ENCODE measurements at places on chromosomes 11 and 22.

DNA sequence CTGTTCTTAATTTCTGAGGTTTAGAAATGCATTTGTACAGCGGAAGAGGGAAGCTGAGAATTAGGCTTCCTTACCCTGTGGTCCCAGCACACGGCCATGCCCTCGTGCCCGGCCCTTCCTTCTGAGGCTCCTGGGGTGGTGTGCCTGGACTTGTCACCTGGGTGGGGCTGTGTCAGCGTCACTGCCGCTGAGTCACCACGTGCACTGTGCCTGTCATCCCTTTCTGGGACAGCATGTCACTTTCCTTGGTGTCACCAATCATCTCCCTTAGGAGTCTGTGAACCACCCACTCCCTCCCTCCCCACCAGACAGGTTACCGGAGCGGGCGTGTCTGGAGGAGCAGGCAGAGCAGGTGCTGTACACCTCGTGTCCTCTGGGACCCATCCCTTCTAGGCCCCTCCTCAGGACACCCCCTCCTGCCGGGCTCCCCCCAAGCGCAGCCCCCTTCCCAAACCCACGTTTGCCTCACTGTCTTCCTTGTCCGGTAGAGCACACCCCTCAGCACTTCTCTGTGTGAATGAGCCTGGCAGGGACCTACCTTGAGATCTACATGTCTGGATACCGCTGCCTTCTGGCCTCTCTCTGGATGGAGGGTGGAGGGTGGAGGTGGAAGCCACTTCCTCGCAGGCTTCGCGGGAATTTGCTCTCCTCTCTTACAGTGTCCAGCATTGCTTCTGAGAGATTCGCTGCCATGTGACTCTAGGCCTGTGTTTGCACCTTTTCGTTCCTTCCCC lies 367.6 kb downstream of the TBC1D22A start:
- peaks cover 11% of the 10 kb centered on the region for H3K36me3 ChIP-seq
- H3K27me3 ChIP-seq: no peaks in the 10 kb centered on the region
- peaks cover 12% of the 10 kb centered on the region for H3K4me1 ChIP-seq
- peak overlapping the region; percentile 97 for H3K27ac ChIP-seq

- no peaks in the 10 kb centered on the region for H3K4me1 ChIP-seq
- peaks cover 5% of the 10 kb centered on the region for H3K27me3 ChIP-seq
- DNase-seq: peak; percentile 88
- H3K36me3 ChIP-seq: no peaks in the 10 kb centered on the region
Observed at GRCh38 chr22:45413368-45414211, at the start of the genes RIBC2 and SMC1B. RIBC2 (plus strand) TSS chr22:45413693; CDS start chr22:45413887, 194 bp downstream. SMC1B (minus strand) TSS chr22:45413599; CDS start chr22:45413567, 32 bp downstream.

DNA sequence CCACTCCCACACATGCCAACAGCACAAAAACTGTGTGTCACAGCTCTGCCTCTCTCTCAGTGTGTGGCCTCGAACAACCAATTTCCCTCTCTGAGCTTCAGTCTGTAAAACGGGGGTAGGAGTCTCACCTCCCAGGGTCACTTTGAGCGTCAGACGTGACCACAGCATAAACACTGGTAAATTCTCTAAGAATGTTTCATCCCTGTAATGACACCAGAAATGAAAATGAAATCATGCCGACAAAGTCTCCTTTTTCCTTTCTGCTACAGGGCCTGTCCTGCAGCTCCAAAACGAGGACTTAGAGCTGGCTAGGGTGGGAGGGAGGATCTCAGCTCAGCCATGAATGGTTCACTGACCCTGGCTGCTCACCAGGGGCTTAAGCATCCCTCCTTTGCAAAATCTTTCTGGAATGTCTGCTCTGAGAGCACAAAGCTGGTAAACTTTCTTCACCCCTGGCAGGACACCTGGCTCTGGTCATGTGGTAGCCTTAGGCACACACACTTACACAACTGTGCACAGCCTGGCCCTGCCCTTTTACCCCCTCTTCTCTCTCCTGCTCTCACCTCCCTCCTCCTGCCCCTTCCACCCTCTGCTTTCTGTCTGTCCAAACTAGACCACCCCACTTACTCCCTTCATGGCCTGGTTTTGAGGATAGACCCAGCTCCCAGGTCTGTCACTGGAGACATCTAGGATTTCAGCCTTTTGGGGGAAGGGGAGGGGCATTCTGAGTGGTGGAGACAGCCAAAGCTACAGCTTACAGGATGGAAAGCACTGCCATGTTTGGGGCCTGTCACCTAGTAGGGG lies 12.3 kb upstream of the TSKU start:
- no peaks in the 10 kb centered on the region for H3K36me3 ChIP-seq
- H3K27me3 ChIP-seq: no peaks in the 10 kb centered on the region
- H3K4me1 ChIP-seq: peaks cover 72% of the 10 kb centered on the region

DNA sequence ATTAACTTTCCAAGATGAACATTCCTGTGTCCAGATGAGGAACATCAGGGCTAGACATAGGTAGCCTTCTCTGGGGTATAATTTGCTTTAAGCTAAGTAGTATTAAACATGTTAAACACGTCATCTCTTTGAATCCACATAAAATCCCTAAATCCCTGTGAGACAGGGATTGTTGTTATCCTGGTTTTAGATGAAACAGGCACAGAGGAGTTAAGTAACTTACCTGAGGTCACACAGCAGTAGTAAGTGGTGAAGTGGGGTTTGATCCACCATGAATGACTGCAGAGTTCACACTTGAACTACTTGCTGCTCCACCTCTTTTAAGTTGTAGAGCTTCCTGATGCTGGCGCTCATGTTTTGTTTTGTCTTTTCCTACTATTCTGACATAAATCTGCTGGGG lies 82.6 kb upstream of the NNMT start:
- no peak overlapping the region for H3K27ac ChIP-seq
- H3K36me3 ChIP-seq: no peaks in the 10 kb centered on the region
- H3K27me3 ChIP-seq: no peaks in the 10 kb centered on the region
- no peak for DNase-seq

- no peak overlapping the region for H3K27ac ChIP-seq
- peaks cover 7% of the 10 kb centered on the region for H3K36me3 ChIP-seq
- H3K4me3 ChIP-seq: no peak overlapping the region
- H3K27me3 ChIP-seq: no peaks in the 10 kb centered on the region
- H3K4me1 ChIP-seq: peaks cover 11% of the 10 kb centered on the region
- no peak for DNase-seq
Observed at GRCh38 chr11:34028425-34028824, 23.1 kb upstream of the CAPRIN1 start.

DNA sequence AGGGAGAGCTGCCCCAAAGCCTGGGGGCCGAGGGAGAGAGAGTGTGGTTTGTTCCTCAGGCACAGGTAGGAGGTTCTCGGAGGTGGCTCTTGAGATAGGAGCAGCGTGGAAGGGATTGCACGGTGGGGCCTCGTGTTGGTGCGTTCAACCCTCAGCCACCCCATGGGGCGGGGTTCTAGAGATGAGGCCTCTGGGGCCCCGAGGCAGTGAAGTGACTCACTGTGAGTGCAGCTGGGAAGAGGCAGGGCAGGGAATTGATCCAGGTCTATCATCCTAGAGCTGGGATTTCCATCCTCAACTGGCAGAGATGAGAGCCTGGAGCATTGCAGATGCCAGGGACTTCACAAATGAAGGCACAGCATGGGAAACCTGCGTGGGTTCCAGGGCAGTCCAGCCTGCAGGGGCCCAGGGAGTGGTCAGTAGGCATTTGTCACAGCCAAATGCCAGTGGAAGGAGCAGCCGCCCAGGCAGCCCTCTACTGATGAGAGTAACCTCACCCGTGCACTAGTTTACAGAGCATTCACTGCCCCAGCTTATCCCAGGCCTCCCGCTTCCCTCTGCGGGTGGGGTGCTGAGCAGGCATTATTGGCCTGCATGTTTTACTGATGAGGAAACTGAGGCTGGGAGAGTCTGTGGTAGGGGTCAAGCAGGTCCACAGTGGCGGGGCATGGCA lies 5.1 kb upstream of the SMARCB1 start:
- H3K4me3 ChIP-seq: peak overlapping the region; percentile 38
- H3K36me3 ChIP-seq: no peaks in the 10 kb centered on the region
- H3K4me1 ChIP-seq: peaks cover 13% of the 10 kb centered on the region

DNA sequence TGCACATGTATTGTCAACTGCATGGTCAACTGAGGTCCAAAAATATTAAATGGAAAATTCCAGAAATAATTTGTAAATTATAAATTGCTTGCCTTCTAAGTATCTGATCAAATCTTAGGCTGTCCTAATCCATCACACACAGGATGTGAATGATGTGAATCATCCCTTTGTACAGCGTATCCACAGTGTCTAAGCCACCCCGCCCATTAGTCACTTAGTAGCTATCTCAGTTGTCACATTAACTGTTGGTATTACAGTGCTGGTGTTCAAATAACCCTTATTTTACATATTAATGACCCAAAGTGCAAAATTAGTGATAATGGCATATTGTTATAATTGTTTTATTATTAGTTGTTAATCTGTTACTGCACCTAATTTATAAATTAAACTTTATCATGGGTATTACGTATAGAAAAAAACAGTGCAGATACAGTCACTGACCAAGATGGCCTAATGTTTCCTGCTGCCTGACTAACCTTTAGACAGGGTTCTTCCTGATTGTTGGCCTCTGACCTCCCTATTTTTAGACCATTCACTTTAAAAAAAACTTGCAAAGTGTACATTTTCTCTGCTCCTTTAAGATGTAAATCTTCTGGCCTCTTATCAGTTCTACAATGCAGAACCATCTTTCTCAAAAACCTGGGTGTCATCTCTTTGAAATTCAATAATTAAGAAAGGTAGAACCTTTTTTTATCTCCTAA lies 2.9 kb upstream of the SVIP start:
- peak; percentile 6 for DNase-seq
- peaks cover 6% of the 10 kb centered on the region for H3K4me1 ChIP-seq
- H3K36me3 ChIP-seq: no peaks in the 10 kb centered on the region
- no peak overlapping the region for H3K4me3 ChIP-seq
- no peak overlapping the region for H3K27ac ChIP-seq

DNA sequence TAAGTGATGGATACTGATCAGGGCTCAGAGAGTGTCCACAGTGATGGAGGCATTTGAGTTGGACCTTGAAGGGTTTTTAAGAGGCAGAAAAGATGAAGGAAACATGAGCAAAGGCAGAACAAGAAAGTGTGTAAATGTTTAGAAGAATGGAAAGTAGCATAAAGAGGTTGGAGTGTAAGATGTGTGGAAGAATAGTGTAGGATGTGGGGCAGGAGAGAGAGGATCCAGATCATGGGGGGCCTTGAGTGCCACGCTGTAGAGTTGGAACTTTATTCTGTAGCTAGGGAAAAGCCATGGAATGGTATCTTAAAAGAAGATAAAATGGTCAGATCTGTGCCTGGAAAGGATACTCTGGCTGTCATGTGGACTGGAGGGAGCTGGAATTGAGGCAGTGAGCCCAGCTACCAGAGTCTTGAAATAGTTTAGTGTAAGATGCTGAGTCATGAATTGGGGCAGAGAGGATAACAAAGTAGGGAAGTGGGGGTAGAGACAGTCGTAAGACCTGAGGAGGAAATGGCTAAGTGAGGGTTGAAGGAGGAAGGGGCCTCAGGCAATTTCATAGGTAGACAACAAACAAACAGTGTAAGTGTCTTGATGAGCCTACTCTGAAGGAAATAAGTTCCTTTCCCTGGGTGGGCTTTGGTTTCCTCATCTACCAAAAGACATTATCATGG lies 6.7 kb downstream of the KCNE3 start:
- no peaks in the 10 kb centered on the region for H3K36me3 ChIP-seq
- H3K4me1 ChIP-seq: no peaks in the 10 kb centered on the region
- H3K27ac ChIP-seq: no peak overlapping the region
- DNase-seq: peak; percentile 20
- H3K27me3 ChIP-seq: no peaks in the 10 kb centered on the region

DNA sequence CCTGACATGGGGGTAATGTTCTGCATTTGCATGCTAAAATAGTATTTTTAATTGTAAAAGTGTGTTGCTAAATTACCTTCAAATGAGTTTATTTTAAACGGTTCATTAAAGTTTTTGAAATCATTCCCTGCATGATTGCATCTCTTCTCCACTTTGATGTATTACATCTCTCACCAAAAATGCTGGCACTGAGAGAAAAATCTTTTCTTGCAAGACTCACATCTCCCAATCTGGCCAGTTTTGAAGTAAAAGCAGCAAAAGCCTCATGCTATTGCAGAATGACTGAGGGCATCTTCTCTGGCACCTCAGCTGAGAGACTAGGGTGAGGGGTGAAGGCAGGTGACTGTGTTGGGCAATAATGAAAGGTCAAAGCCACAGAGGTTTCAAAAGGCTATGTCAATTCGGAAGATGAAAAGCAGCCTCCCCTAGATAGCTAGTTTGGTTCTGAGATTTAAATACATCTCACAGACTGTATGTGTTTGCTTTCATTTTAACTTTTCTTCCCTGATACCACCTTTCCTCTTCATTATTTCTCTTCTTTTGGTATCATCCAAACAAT lies 292.2 kb upstream of the RAG2 start:
- DNase-seq: no peak
- no peak overlapping the region for H3K4me3 ChIP-seq
- peaks cover 4% of the 10 kb centered on the region for H3K36me3 ChIP-seq
- H3K27me3 ChIP-seq: no peaks in the 10 kb centered on the region
- H3K27ac ChIP-seq: no peak overlapping the region

- no peak overlapping the region for H3K27ac ChIP-seq
- peak; percentile 23 for DNase-seq
- no peak overlapping the region for H3K4me3 ChIP-seq
Observed at GRCh38 chr11:22472306-22472705, 134.1 kb downstream of the SLC17A6 start.

DNA sequence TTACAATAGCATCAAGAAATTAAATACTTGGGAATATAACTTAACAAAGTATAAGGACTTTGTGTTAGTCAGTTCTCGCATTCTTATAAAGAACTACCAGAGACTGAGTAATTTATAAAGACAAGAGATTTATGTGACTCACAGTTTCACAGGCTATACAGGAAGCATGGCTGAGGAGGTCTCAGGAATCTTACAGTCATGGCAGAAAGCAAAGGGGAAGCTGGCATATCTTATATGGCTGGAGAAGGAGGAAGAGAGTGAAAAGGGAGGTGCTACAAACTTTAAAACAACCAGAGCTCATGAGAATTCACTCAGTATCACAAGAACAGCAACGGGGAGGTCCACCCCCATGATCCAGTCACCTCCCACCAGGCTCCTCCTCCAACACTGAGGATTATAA lies 32.0 kb upstream of the CCDC134 start:
- H3K4me3 ChIP-seq: no peak overlapping the region
- H3K4me1 ChIP-seq: peaks cover 6% of the 10 kb centered on the region
- no peaks in the 10 kb centered on the region for H3K27me3 ChIP-seq
- no peaks in the 10 kb centered on the region for H3K36me3 ChIP-seq

Data from MCF 10A (cell line).